ENCODE measurements at places on chromosomes 7 and 10.
A peak's percentile ranks its signal among the peaks of the same experiment; 100 is the strongest.

- no peak for DNase-seq
Observed at GRCh38 chr7:54159088-54159487, 383.1 kb upstream of the VSTM2A start.

GRCh38 chr10:49118430-49119074 is 3.2 kb upstream of the VSTM4 start:
- DNase-seq, result no peak

DNA sequence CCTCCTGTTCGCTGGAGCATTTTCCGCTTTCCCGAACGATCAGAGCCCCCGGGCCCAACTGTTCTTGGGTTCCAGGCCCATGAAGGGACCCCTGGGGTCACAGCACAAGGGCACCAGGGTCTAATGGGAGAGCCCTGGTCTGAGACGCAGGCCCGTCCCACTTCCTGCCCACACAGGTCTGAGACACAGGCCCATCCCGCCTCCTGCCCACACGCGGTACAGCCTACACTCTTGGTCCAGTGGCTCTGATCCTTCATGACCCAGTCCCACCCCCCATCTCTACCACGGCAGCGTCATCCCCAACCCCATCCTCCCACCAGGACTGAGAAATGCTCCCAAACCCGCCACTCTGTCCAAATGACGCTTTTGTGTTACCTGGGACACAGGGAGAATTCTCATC is 38.7 kb upstream of the SAMD8 start:
- DNase-seq, result no peak

GRCh38 chr7:3950249-3950648 is 649.2 kb downstream of the SDK1 start:
- no peak for DNase-seq

DNA sequence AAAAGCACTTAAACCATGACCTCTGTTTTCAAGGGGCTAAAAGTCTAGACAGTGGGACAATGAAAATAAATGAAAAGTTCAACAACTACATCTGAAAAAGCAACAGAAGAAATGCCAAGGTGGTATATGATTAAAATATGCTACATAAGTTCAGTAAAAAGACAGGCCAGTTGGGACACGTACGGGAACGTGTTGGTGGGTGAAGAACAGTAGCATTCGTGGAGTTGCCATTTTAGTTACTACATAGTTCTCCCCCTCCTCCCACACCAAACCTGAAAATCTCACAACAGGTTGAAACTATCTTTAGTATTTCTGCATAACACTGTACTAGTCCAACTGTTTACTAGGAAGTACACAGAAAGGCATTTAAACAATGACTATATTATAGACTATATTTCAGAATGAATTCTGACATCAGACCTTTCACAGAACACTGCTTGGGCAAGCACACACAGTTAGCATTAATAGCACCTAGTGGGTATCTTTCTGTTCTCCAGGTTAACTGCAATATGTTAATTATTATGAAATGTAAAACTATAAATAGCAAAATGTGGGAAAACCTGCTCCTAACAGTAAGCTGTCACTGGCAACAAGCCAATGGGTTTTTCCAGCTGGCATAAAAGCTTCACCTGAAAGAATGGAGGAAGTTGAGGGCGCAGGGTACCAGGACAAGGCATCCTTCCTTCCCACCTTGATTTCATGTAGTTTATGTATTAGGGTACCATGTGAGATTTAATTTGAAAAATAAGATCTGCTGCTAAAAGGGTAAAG is 135.0 kb downstream of the STRA8 start:
- no peak for DNase-seq

GRCh38 chr10:86960003-86960862 is 1.8 kb downstream of the SNCG start:
- peak; percentile 29 for DNase-seq

DNA sequence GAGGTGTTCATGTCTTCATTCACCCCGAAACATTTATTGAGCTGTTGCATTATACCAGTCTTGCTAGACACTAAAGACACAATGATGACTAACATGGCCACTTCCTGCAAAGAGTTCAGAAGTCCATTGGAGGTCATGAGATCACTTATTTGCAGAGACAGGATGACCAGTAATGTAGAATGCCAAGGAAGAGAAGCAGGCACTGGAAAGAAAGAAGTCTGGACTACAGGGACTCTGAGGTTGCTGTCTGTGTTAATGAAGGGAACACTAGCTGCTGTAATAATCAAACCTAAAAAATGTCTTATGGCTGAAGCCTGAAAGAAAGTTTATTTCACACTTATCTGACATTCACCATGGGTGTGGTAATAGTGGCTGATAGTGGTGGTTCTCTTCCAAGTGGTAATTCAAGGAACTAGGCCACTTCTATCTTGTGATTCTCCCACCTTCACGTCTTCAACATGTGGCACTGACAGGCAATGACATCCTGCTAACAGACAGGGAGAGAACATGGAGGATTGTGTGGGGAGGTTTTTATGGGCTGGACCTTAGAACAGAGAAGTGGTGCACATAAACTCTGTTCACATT is 89.2 kb upstream of the MKLN1 start:
- peak; percentile 64 for DNase-seq

DNA sequence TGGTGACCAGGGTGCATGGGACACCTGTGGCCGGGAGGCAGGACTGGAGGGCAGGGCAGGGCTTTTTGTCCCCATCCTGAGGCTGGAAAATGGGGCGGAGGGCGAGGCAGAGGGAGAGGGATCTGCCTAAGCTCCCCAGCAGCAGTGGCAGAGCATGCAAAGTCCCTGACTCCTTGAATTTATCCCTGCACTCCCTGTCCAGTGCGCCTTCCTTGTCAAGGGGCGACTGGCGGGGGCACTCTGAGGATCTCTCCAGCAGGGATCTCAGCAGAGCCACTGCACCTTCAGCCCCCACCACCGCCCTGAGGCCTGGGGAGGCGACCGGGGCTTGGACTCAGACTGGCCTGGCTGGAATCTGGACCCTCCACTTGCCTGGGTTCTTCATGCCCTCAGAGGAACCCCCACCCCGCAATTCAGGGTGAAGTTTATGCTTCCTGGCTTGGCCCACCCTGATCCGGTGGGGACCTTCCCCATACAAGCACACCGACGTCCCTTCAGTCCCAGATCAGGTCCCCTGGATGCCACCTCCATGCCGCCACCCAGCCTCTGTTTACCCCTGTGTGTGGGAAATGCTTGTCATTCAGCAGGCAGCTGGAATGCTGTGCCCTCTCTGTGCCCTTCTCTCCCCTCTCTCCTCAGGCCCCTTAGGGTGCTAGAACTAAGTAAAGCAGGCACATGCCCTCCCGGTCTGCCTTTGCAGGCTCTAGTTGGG is 46.3 kb downstream of the CDH23 start:
- no peak for DNase-seq

GRCh38 chr7:29288181-29289091 is 93.9 kb downstream of the CHN2 start:
- DNase-seq, result no peak

DNA sequence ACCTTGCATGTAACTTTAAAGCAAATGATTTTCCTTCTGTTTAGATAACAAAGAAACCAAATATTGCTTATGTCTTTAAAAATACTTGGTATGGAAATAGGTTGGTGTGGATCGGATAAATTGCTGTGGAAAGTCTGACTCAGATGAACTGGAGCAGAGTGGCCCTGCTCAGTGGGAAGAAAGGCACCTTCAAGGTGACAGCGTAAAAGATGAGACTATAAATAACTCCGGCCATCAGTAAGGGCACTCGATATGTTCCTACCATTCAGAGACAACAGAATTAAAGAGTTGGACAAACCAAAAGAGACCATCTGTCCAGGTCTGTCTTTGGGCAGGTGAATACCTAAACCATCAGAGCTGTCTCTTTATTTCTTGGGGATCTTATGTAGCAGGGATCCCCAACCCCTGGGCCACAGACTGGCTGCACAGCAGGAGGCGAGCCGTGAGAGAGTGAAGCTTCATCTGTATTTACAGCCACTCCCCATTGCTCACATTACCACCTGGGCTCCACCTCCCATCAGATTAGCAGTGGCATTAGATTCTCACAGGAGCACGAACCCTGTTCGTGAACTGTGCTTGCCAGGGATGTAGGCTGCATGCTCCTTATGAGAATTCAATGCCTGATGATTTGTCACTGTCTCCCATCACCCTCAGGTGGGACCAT is 357.1 kb downstream of the PRPF18 start:
- no peak for DNase-seq

GRCh38 chr10:63628526-63629362 is 107.5 kb downstream of the REEP3 start:
- no peak for DNase-seq

- no peak for DNase-seq
Observed at GRCh38 chr7:142717453-142717852, 31.8 kb upstream of the PRSS1 start.

DNA sequence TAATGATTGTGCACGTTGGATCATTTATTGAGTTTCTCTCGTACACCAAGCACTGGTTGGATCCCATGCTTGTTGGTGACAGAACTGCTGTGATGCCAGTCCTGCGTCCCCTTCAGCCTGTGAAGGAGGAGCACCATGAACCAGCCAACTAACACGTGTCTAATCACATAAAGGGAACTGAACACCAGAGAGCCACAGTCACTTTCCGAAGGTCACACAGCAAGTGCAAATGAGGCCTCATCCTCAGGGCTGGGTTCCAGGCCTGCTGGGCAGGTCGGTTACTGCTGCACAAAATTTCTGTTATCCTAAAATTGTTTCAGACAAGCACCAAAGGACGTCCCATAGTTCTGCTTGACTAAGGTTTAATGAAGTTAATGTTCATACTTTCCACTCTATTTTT is 332.0 kb upstream of the ZNF32 start:
- DNase-seq, result no peak

- DNase-seq, result no peak
Observed at GRCh38 chr7:92835261-92835850, 1.0 kb downstream of the CDK6 start.

GRCh38 chr7:33824911-33825459 is 80.4 kb upstream of the BMPER start:
- no peak for DNase-seq

GRCh38 chr10:43166880-43167497 is 28.7 kb downstream of the CSGALNACT2 start:
- no peak for DNase-seq

DNA sequence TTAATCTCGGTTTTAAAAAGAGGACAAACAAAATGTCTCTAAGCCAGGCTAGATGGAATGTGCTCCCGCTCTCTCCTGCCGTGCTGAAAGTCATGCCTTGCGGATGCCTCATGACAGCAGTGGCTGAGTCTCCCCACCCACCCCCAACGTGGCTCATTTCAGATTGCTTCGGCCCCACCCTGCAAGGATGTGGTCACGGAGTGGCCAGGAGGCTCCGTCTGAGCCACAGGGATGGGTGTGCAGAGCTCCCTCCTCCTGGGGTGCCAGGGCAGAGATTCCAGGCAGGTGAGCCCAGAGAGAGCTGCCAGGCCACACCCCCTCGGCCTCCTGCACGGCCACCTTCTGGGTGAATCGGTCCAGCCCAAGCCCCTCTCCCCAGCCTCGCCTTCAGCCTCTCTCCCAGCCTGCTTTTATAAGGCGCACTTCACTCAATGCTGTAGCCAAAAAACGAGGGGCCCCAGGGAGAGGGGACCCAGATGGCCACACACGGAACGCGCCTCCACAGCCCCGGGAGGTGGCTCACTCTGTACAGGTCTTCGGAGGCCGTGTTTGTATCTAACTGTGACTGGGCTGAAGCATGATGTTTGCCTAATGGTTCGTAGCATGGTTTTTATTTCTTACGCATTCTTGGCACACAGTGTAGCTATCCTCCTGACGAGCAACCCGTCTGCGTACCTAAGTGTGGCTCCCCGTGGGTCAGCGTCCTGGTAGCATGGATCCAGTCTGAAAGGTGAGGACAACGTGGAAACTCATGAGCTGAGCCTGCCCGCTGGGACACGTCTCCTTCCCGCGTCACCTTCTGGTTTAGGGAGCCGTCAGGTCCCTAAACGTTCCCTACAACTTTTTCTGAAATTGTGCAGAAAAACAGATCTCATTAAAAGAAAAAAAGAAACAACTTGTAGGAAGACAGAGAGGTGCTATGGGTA is 413.8 kb upstream of the FOXK1 start:
- DNase-seq, result no peak

GRCh38 chr7:155002411-155003091 is 373 bp downstream of the PAXIP1 start:
- peak; percentile 42 for DNase-seq

- DNase-seq, result no peak
Observed at GRCh38 chr10:5942001-5942400, 35.3 kb downstream of the IL15RA start.

DNA sequence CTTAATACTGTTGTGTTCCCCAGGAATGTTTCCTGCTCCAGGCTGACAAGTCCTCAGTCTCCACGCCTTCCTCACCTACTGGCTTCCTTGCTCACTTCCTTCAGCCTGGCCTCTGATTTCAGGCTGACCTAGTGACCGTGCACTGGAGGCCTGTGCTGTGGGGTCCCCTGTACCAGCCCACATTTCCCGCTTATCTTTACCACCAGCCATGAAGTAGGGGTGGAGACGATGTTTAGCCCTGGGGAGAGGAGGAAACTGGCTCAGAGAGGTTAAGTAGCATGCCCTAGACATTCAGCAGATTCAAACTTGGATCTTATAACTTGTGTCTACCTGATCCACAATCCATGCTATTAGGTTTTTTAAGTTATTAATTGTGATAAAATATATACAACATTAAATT is 4.8 kb upstream of the ZNF488 start:
- DNase-seq, result no peak

DNA sequence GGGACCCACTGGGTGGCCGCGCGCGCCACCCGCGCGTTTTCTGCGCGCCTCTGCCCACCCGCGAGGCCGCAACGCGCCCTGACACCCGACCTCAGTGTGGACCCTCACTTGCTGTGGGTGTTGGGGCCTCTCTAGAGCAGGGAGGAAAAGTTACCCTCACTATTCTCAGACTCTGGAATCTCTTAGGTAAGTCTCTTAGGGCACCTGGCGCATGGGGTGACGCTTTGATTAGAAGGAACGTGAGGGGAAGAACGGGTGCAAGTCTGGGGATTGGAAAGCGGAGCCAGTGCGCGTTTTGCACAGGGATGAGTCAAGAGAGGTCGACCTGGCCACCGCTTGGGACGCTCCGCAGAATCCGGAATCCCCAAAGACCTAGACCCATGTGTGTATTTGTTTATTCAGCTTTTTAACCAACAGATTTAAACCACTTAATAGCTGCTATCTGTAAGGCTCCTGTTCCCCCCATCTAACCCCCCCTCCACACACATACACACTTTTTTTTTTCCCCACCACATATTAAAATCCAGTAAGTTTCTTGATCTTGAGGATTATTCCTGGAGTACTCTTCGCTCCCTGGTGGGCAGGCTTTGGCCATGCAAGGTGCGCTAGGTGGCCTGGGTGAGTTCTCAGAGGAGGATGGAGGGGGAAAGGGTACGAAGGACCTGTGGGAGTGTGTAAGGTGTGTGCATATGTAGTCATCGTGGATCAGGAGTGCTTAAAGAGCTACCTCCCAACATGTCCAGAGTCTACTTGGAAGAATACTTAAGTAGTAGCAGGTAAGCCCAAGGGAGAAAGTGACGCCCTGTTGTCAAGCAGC is 169.1 kb upstream of the PPP1R3A start:
- DNase-seq, result no peak

- no peak for DNase-seq
Observed at GRCh38 chr10:130341356-130341755, 205.2 kb downstream of the GLRX3 start.

GRCh38 chr7:51187941-51188340 is 128.7 kb downstream of the COBL start:
- DNase-seq, result no peak
